ENCODE measurements at places on chromosomes 5 and 9.

DNA sequence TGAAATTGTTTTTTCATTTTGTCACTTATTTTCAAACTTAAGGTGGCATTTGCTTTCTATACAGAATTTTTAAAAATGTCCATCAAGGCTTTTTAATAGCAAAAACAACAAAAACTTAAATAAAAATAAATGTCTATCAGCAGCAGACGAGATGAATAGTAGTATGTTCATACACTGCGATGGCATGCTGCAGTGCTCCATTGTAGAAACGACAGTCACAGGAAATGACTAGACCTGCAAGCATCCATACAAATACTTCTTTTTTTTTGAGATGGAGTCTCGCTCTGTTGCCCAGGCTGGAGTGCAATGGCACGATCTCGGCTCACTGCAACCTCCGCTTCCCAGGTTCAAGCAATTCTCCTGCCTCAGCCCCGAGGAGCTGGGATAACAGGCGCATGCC is 41.4 kb downstream of the COL23A1 start:
- no peak for DNase-seq

DNA sequence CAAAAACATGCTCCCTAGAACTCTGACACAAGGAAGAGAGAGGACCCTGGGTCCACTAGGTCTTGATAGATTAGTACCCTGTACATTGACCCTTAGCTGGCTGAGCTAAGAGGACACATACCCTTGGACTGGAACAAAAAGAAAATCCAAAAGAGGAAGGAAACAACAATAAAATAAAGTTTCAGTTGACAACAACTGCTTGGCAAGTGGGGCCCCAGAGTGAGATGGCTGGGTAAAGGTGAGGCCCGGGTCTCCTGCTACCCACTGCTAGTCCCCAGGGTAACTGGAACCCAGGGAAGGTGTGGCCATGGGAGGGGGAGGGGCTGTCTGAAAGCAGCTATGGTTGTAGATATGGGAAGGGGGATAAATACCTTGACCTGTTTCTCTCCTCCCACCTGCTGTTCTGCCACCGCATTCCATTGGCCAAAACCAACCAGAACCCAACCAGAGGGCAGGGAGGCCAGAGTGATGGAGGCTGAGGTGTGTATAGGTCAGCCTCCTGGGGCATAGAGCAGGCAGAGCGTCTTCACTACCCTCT is 11.7 kb downstream of the TAL2 start:
- DNase-seq, result no peak

DNA sequence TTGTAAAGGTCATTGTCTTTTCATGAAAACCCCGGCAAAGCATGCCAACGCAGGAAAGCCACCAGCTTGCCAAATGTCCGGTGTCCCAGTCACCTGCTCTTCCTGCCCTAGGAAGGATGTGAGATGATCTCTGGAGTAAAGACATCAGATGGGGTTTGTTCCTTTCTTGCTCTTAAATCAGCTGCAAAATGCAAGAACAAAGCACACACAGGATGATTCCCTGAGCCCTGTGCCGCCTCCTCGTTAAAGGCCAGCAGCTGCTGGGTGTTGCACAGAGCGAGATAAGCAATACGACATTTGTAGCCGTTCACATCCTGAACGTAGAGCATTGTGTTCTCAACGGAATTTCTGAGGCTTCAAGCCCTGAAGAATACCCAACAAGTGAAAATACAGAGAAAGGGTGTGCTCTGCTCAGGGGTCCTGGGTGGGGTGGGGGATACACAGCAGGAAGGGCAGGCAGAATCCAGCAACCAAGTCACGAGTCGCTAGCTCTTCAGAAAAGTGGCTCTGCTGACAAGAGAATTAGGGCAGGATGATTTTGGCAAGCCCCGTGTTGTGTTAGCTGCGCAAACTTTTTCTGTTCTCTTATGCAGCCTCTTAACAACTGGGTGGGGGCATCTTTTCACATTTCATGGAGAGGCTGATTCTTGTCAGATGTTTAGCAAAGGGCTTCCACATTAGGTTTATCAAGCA is 229.2 kb upstream of the MAP3K1 start:
- no peak for DNase-seq

GRCh38 chr5:60541980-60542379 is 158.0 kb downstream of the DEPDC1B start:
- DNase-seq, result no peak

GRCh38 chr5:174323878-174324281 is 278.4 kb downstream of the NSG2 start:
- peak; percentile 77 for DNase-seq

- no peak for DNase-seq
Observed at GRCh38 chr9:130997395-130997684, 11.6 kb upstream of the LAMC3 start.

Measured in NCI-H510A (cell line).